ENCODE measurements at places on chromosomes 16 and 17. TPM values are rescaled to one million over a fixed set of nuclear protein-coding genes. Genes with fewer than 3 reads are reported as not detected.

- no peak for DNase-seq
Observed at GRCh38 chr17:58247511-58248363, 9.4 kb downstream of the LPO start.

DNA sequence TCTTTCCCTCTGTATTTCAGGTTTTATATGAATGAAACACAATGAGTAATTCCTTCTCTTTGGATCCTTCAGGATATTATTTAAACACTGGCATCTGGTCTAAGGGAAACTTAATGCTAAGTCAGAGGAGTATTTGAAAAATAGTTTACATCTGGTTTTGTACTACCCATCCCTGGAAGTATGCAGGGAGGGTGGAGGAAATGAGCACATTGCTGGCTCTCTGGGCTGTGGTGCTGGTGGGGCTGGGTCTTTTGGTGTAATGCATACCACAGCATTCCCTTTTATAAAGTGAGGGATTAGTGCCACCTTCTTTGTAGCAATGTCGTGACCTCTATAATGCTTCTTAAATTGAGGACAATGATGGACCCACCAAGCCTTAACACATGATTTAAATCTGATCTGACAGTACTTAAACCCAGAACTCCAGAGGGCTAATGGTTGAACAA, 105.5 kb upstream of the AXIN2 start:
- DNase-seq = no peak

- no peak for DNase-seq
Observed at GRCh38 chr17:12070561-12070960, 49.9 kb downstream of the MAP2K4 start.

DNA sequence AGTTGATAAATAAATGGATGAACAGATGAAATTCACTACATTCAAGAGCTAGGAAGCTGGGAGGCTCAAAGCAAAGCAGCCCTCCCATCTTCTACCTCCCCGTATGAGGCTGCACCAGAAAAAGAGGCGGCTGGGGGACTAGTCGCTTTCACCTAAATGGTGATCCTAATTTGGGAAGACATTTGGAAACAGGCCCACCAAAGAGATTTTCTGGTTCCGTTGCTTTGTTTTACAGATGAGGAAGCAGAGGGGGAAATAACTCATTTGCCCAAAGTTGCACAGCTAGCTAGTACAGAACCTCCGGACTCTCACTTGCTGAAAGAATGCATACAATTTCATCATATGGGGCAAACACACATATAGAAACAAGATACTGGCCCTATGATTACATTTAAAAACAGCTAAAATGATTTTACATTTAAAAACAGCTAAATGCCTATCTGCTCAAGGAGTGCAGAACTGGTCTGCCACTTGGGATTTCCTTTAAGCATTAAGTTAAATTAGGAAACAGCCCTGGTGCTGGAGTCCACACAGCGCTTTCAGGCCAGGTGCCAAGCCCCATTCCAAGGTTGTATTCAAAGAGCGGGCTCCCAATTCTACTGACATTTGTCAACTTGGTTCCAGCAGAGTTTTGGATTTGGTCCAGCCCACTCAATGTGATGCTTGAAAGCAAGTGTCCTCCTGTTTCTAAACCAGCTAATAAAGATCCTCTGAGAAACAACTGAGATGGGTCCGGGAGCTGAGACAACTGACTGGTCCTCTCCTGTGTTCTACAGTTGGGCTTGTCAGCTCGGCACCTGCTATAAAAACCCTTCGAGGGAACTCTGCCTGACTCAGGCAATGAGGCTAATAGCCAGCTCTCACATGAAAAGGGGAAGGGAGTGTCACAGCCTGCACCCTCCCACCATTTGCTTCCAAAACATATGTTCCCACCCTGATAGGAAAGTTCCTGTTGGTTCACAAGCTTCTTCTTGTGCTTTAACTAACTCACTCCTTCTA, 11.7 kb downstream of the ERN1 start:
- no peak for DNase-seq

DNA sequence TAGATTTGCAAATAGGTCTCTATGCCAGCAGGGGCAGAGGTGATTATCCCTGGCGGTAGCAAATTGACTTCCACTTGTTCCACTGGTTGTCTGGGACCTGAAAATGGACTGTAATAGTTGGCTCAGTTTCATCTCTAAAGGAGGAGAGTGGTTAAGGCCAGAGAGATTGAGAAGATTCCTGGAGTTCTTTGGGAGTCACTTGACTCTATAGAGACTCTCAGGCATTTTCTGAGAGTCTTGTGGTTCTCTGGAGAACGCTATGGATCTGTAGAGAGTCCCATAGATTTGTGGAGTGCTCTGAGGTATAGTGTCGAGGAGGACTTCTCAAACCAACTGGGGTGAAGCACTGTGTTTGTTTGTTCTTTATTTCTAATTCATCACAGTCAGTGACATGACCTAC, 8.9 kb upstream of the PMP22 start:
- no peak for DNase-seq

DNA sequence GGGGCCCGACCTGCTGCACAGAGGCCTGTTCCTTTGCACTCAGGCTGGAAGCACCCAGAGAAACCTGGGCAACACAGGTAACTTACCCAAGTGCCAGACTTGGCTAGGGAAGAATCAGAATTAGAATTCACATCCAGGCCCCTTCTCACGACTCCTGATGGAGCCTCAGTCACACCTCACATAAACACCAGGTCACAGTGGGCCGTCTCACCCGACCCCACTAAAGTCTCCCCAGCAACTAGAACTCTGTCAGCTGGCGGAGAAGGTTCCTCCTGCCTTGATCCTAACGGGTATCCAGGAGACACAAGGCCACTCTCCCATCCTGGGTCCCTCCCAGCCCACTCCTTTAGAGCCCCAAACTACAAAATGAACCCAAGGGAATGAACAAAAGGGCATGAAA, 6.4 kb downstream of the TK2 start:
- DNase-seq = no peak

DNA sequence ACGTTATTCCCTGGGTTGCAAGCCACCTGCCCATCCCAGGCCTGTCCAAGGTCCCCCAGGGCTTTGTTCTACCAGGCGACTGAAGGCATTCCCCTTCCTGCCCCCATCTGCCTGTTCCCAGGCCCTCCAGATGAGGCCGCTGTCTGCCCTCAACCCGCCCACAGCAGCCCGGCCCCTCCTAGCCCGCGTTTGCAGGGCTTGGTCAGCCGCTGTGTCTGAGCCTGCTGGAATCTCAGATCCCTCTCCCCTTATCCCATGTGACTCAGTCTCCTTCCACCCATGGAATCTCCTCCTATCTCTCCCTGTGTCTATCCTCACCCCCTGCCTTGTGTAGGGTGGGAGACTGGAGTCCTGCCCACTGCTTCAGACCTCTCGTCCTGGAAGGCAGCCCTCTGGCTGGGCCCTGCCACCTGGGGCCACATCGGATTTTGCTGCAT, 186.0 kb upstream of the TNRC6C start:
- no peak for DNase-seq

GRCh38 chr17:69406941-69407340, 7.6 kb upstream of the MAP2K6 start:
- DNase-seq = no peak

SRP68 gene
- polyA plus RNA-seq = 103 TPM

DNA sequence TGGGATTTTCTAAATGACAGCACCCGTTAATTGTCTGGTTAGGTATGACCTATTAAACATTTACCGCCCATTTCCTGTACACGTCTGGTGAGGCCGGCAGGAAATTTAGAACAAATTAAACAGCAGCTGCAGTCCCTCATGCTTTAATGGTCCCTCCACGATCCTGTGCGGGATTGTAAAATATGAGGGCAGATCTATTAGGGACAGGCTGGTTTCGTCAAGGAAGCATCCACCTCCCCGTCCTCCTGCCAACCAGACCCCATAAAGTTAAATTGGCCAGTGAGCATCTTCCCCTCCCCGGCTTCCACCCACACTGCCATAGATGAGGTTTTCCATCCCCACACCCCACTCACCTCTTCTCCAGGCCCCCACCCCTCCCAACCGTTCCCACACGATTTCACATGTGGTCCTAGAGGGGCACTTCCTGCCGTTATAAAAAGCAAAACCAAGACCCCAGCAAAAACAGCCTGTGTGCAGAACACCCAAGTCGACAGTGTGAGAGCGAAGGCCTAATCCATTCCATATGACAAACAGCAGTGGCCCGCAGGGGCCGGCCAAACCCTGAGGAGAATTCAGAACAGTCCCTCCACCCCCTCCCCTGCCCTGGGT, 331.9 kb downstream of the FOXL1 start:
- DNase-seq = peak; percentile 73

- no peak for DNase-seq
Observed at GRCh38 chr16:89334988-89335802, 117.7 kb downstream of the ZNF778 start.

DNA sequence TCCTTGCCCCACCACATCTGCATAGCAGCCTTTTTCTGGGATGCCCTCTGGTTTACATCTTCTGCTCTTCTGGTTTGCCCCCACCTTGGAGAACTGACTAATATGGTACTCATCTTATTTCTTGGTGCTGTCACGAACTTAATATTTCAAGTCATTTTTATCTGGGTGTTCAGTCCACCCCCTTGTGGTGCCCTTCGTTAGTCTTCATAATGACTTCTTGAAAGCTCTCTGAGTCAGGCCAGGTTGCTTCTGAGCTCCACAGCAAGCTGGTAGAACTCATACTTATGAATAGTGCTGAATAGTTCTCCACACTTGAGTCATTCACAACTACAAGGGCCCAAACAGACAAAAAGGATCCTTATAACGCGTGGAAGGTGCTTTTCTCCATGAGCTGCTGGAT, 35.8 kb upstream of the TEKT3 start:
- DNase-seq = no peak

NKD1 gene
- polyA plus RNA-seq = 9.3 TPM

SSH2 gene
- 18.2 TPM for polyA plus RNA-seq

- no peak for DNase-seq
Observed at GRCh38 chr17:63984651-63985386, 12.1 kb upstream of the SCN4A start.

DNA sequence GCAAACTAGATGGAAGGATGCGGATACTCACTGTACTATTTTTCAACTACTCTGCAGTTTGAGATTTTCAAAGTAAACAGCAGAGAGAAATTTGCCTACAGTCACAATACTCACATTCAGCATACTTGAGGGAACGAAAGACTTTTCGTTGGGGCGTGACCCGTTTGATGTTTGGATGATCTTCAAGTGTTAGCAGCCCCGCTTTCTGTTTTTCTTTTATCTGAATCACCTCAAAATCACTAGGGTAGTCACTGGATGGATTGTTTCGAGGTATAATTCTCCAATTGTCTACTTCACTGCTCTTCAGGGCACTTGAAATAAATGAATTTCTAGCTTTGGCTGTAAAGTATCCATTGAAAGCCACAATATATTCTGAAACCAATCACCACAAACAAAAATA, 17.8 kb downstream of the MBTPS1 start:
- DNase-seq = no peak

- no peak for DNase-seq
Observed at GRCh38 chr17:16986391-16986790, 14.5 kb upstream of the TNFRSF13B start.

DNA sequence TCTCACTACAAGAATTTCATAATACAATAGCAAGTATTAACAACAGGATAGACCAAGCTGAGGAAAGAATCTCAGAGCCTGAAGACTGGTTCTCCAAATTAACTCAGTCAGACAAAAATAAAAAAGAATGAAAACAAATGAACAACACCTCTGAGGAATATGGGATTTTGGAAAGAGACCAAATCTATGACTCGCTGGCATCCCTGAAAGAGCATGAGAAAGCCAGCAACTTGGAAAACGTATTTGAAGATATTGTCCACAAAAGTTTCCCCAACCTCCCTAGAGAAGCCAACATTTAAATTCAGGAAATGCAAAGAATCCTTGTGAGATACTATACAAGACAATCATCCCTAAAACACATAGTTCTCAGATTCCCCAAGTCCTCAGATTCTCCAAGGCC, 20.9 kb downstream of the NLRP1 start:
- DNase-seq = no peak

ARSG gene
- 6.0 TPM for polyA plus RNA-seq

- DNase-seq = no peak
Observed at GRCh38 chr17:27078296-27078695, 215.6 kb upstream of the WSB1 start.

FBF1 gene
- polyA plus RNA-seq = 8.3 TPM

DNA sequence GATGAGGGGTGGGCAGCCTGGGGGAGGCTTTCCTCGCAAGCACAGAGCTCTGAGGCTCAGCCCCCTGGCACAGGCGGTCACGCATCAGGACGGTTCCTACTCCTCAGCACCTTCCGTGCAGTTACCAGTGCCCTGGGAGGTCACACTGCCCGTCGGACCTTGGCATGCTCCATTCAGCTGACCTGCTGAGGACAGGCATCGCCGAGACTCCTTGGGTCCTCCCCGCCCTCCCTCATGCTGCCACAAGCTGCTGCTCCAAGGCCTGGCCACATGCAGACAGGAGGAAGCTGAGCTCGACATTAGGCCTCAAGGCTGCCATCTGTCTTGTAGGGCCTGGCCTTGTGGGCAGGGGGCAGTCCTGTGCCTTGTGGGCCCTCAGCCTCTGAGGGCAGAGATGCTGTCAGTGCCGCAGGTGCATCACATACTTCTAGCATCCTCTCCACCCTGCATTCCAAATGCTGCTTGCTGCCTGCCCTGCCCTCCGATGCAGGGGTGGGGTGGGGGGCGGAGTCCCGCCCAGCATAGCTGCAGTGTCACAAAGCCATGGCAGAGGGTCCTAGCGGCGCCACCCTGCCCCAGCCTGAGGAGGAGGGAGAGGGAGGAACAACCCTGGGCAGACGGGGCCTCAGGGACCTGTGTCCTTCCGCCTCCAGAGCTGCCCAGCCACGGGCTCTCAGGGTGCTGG, 9.3 kb downstream of the C16orf90 start:
- DNase-seq = no peak

- DNase-seq = no peak
Observed at GRCh38 chr16:27174007-27174406, 29.3 kb upstream of the KDM8 start.

DNA sequence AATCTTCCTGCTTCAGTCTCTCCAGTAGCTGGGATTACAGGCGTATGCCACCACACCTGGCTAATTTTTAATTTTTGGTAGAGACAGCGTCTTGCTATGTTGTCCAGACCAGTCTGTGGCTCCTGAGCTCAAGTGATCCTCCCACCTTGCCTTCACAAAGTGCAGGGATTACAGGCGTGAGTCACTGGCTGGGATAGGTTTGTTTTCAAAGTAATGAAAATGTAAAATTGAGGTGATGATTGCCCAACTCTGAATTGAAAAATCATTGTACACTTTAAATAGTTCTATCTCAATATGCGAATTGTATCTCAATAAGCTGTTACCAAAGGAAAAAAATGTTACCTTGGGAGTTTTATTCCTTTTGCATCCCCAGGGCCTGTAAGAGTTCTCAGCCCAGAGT, 1.2 kb upstream of the AMFR start:
- DNase-seq = no peak

- DNase-seq = no peak
Observed at GRCh38 chr17:48593126-48593829, at the start of gene HOXB5. Gene HOXB5 (minus strand): TSS chr17:48593779. CDS start chr17:48593682, 97 bp downstream.

Data from right renal cortex interstitium (tissue), 3 donors.